Liver (tissue), 10 donors: ENCODE measurements at places on chromosomes 5 and 9. TPM values are rescaled to one million over a fixed set of nuclear protein-coding genes. Genes with fewer than 3 reads are reported as not detected.

DNA sequence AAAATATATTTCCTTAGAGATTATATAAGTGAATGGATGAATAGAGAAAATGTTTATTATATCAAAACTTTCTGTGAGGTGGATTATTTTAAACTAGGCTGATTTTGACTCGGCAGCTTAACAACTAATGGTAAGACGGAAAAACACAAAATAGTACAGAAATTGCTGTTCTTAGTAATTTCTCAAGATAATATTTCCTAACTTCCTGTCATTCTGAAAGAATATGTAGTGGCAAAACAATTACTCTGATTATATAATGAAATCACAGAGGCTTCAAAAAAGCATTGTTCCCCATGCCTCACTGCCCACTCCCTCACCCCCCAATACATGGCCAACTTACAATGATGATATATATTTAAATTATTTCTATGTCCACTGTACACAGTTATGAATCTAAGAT, 85.4 kb downstream of the YTHDC2 start:
- DNase-seq: no peak

DNA sequence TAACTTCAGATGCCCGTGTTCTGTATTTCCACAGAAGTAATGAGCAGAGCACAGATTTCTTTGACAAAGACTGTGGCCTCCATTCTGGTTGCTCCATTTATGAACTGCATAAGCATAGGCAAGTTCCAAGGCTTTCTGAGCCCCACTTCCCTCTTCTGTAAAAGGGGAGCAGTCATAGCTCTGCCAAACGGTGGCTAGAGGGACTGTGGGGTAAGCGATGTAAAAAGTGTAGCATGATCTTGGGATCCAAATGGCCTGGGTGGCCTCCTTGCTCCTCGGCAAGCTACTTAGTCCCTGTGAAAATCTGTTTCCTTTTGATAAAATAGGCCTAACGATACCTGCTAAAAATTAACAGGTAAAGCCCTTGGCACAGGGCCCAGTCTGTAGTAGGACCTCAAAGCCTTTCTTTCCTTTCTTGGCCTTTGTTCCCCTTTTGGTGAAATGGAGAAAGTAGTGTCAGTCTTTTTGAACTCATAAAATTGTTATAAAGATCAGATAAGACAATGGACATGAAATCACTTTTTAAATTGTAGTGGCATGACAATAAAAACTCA, 646.6 kb downstream of the ACTL7B start:
- DNase-seq: no peak

- no peak for DNase-seq
Measured at GRCh38 chr9:91451431-91452270, 28.0 kb upstream of the NFIL3 start.

GRCh38 chr9:98993570-98993945, 49.9 kb downstream of the COL15A1 start:
- no peak for DNase-seq

Gene ANKRD31
- total RNA-seq: 0.08 TPM

Gene SYK
- total RNA-seq: 15.4 TPM

Gene LCN9
- not detected for total RNA-seq

Gene CEL
- 0.25 TPM for total RNA-seq
